ENCODE measurements at places on chromosomes 2 and 18.

DNA sequence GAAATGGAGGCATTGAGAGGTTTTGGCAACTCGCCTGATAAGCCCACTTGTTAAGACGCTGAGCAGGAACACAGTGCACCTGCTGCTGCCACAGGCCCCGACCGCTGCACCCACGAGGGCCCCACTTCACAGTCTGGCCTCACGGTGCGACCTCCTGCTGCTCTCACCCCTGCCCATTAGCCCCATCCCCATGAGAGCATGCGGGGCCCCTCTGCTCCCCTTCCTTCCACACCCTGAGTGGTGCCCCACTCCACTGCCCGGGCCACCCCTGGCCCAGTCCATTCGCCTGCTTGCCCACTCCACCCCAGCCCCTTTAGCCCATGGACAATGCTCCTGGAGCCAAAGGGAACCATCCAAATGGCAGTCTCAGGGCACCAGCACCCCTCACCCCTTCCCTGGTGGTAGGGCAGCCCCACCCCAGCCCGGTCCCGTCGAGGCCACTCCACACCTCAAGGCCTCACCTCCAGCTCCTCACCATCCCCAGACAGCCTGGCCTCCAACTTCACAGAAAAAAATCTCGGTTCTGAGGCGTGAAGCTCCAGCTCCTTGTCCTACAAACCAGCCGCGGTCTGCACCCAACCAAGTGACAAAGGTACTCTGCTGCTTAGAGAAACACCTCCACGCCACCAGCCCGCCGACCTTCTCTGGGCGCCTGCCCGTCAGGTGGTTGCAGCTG lies 6.7 kb upstream of the GPR55 start:
- no peak for DNase-seq

DNA sequence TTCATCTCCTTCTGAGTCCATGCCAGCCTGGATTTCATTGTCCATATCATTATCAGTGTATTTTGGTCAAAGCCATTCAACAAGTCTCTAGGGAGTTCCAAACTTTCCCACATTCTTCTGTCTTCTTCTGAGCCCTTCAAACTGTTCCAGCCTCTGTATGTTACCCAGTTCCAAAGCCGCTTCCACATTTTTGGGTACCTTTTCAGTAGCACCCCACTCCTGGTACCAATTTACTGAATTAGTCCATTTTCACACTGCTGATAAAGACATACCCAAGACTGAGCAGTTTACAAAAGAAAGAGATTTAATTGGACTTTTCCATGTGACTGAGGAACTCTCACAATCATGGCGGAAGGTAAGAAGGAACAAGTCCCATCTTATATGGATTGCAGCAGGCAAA lies 47.4 kb downstream of the TANC1 start:
- DNase-seq: no peak

- no peak for DNase-seq
Measured at GRCh38 chr2:162333968-162334367, 10.0 kb upstream of the GCA start.

DNA sequence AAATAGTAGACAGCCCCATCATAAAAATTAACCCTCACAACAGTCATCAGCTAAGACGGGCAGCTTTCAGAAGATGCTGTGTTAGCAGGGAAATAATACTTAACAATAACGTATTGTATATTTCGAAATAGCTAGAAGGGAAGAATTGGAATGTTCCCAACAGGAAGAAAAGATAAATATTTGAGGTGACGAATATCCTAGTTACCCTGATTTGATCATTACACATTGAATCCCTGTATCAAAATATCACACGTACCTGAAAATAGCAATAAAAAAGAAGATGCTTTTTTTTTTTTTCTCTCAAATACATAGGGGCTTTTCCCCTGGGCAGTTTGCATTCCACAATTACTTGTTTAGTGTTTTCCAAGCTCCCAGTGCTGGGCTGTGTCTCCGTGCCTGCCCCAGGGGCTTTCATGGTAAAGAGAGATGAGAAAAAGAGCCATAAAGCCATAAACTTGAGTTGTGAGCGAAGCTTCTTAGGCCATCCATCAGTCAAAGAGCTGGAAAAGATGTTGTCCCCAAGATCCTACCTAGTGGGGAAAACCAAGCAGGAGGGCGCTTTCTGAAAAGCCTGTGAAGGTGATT lies 183.0 kb upstream of the REV1 start:
- no peak for DNase-seq

GRCh38 chr2:75224636-75225094 lies 25.3 kb upstream of the TACR1 start:
- no peak for DNase-seq

DNA sequence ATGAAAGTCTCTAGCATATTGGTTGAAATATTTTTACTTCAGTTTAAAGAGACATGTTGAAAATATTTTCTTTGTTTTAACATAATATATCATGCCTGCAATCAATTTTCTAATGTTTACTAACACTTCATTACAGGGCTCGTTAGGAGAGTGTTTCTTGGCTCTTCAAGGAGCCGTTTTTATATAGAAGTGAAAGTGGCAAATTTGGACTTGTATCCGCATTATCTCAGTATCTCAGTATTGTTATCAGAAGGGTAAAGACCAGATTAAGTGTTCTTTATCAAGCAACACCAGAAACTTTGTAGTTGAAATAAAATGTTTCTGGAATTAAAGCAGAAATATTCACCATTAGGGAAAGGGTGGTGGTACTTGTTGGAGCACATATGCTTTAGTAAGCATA lies 97.8 kb downstream of the BABAM2 start:
- no peak for DNase-seq

DNA sequence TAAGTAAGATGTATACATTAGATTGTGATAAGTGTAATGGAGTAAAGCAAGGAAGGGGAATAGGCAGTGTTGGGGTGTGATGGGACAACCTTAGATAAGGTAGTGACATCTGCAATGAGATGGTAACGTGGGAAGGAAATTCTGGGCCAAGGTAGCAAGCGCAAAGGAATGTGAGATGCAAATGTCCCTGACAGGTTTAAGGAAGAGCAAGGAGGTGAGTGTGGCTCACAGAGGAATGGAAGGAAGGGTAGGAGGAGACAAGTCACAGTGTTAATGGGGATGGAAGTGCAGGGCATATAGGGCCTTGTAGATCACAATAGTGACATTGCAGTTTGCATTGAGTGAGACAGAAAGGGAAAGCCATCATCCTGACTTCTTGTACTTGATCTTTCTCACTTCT lies 170.9 kb upstream of the FAM98A start:
- no peak for DNase-seq

- DNase-seq: no peak
Measured at GRCh38 chr2:230939691-230940470, 14.8 kb upstream of the GPR55 start.

GRCh38 chr2:61257446-61257845 lies 95.5 kb downstream of the C2orf74 start:
- DNase-seq: no peak

GRCh38 chr2:214631406-214631805 lies 178.1 kb downstream of the BARD1 start:
- DNase-seq: no peak

GRCh38 chr2:953975-954686 lies 3.5 kb downstream of the SNTG2 start:
- no peak for DNase-seq

Measured in stimulated activated CD4-positive, alpha-beta T cell treated with anti-CD3 and anti-CD28 coated beads, Interleukin-2, amount 100 ng/mL, for 4 hours (primary cell).